ENCODE measurements at places on chromosomes 3 and 15.

GRCh38 chr3:189349772-189350171 lies 178.0 kb downstream of the TPRG1 start:
- no peak for DNase-seq

- no peak for DNase-seq
These were observed 94.0 kb upstream of the LRRN1 start for GRCh38 chr3:3705090-3705775.

DNA sequence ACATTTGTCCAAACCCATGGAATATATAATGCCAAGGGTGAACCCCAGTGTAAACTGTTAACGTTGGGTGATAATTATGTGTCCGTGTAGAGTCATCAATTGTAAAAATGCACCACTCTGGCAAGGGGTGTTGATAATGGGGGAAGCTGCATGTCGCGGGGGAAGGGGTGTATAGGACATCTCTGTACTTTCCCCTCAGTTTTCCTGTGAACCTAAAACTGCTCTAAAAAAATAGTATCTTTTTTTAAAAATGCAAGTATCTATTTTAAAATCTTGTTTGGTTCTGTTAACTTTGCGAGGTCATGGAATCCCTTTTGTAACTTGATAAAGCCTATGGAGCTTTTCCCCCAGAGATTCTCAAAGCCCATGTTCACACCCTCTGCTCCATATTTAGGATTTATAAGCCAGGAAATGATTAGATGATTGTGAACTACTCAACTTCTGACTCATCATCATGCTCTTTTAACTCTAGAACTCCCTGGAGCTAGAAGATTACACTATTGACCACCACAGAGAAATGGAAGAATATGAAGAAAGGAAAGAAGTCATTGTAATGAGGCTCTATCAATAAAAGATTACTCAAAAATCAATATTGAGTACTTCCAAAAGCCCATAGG lies 56.1 kb upstream of the C3orf49 start:
- DNase-seq, result no peak

DNA sequence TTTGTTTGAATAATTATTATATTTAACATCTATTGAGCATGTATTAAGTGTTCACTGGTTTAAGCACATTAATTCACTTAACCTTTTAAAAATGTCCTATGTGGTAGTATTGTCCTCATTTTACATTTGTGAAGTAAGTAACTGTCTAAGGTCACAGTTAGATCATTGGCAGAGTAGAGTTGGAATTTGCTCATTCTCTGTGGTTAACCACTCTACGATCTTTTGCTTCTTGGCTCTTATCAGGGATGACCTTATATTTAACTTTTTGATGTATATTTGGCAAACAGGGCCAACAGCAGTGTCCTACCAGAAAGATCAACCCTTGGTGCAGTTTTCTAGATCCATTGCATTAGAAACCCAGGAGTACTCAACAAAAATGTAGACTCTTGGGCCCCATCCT lies 34.0 kb downstream of the PXK start:
- DNase-seq, result no peak

DNA sequence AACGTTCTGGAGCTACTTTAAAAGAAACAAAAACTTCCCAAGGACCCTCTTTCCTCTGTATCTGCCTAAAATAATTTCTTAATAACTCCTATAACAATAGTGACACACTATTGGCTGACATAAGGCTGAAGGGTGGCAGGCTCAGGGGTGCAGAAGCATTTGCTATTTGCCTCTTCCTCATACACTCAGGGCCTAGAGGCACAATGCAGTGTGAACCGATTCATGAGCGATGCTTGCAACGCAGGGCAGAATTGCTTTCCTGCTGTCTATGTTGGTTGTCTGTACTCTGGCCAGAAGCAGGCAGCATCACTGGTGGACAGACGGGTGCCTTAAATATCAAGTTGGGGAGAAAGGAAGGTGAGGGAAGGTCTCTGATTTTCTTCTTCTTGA lies 157.4 kb downstream of the AGBL1 start:
- DNase-seq, result no peak

DNA sequence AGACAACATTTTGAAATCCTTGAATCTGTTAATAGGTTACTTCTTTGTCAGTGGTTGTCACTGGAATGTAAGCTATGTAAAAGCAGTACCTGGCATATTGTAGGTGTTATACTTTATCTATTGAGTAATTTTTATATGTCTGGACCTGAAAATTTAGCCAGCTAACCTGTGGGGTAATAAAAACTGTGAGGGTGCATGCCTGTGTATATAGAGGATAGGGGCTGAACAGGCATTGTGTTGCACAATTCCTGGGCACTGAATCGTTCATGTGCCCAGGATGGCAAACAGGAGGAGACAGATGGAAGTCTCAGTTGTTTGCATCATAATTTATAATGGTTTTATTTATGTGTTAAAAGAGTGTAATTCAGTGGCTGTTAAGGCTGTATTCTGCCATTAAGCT lies 67.1 kb downstream of the ARMC8 start:
- no peak for DNase-seq

DNA sequence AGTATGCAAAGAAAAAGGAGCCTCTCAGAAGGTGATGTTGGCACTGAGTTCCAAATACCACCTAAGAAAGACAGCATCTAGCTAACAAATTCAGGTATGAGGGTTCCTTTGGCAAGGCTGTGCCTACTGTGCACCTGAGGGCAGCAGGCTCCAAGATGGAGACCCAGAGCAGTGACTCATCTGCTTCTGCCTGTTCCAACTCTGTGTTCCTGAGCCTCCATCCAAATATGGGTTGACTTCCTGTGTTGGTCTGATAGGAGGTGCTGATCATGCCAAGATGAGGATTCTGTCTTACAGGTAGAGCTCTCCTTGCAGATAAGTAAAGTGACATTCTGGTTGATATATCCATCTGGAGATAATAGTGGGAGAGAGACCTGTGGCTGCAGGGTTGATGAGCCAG lies 26.0 kb downstream of the SV2B start:
- no peak for DNase-seq

- no peak for DNase-seq
These were observed 14.9 kb downstream of the CCDC32 start for GRCh38 chr15:40549894-40550293.

- DNase-seq, result no peak
These were observed 17.1 kb upstream of the SLC24A5 start for GRCh38 chr15:48103647-48104046.

GRCh38 chr3:173893066-173893465 lies 495.5 kb downstream of the NLGN1 start:
- DNase-seq, result no peak

GRCh38 chr3:188941103-188941502 lies 230.7 kb upstream of the TPRG1 start:
- DNase-seq, result no peak

DNA sequence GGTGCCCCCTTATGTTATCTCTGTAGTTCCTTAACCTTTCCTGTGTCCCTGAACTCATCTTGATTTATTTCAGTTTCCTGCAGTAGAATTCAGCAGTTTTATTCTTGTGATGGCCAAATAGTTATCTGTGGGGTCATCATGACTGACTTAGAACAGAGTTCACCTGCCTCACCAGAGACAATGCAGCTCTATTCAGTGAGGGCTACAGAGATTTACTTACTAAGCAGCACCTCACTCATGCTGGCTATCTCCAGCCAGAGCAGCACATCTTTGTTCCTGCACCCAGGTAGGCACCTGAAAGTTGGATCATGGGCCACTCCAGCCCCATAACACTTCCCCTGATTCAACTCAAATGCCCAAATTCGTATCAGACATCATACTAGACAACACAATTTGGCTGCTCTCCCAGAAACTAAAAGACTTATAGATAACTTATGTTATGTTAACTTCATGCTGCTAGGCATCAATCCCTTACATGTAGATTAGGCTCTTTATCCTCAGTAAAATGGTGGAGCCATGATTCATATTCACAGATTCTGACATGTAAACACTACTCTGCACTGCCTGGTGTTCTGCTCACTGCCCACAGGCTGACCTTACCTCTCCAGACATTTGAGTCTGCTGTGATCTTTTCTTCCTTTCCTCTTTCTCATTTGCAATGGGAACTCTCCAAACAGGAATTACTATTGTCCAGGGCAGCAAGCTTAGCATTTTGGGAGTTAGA lies 9.3 kb upstream of the GOLGB1 start:
- DNase-seq, result no peak

- no peak for DNase-seq
These were observed 32.1 kb downstream of the SEC62 start for GRCh38 chr3:169998668-169999131.

GRCh38 chr15:65374821-65375401 lies 2.9 kb downstream of the IGDCC3 start:
- no peak for DNase-seq

- no peak for DNase-seq
These were observed 82.0 kb downstream of the DPPA2 start for GRCh38 chr3:109234300-109234699.

DNA sequence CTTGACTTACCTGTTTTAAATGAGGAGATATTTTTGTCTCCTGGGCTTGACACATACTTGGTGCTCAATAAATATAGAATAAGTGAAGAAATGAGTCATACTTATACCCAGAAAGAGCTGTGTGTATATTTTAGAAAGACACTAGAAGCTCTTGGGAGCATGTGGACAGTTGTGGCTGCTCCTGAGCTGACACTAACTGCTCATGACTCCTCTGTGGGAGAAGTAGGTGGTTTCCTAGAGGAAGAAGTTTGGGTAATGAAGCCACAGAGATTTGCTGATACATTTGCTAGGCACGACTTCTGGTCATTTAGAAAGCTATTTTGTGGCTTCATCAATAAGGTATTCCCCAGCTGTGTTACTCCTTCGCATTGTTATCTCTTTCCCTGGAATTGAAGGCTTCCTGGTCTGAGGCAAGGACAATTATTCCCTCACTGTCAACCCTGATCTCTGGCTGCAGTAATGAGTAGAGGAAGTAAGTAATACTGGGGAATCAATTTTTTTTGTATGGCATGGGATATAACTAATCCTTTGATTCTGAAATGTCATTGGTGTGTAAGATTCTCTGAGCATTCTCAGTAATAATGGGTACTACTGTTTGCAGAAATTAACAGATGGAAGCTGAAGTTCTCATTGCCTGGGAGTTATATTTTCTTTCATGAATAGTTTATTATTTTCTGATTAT lies 79.6 kb upstream of the DCBLD2 start:
- DNase-seq, result no peak

DNA sequence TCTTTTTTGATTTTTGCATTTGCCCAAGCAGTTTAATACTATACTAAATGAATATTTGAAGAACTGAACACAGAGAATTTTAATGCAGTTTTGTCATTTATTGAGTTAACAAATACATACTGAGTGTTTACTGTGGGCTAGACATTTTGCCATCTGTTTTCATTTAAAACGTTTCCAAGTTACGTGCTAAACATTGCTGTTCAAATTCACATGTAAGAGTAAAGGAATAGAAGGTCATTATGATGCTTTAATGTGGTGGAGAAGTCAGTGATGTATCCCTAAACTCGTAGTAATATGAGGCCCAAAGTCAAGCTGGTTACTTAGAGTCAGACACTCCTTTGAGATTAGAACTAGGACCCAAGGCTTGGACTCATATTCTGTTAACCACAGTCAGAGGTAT lies 49.4 kb downstream of the CRYBG3 start:
- DNase-seq, result no peak

GRCh38 chr3:72279631-72280041 lies 494.7 kb upstream of the PROK2 start:
- no peak for DNase-seq

- DNase-seq, result no peak
These were observed 102.6 kb downstream of the DPH6 start for GRCh38 chr15:35443376-35443775.

DNA sequence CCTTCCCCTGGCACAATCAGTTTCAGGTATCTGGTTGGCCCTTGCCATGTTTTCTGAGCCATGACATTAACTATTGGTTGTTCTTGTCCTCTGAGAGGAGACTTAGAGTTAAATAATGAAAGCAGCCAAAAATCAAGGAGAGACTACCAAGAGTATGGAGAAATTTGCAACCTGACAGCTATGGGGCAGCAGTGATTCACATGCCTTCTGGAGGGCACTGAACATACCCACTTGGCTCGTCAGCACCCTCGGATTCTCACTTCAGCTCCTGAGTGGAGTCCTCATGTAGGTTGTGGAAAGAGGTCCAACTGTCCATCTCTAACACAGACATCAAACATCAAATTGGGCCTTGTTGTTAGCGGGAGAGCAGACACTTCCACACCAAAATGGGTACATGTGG lies 265.6 kb downstream of the EBLN2 start:
- DNase-seq, result no peak

GRCh38 chr15:55283379-55284147 lies 6.0 kb downstream of the RAB27A start:
- DNase-seq, result no peak

DNA sequence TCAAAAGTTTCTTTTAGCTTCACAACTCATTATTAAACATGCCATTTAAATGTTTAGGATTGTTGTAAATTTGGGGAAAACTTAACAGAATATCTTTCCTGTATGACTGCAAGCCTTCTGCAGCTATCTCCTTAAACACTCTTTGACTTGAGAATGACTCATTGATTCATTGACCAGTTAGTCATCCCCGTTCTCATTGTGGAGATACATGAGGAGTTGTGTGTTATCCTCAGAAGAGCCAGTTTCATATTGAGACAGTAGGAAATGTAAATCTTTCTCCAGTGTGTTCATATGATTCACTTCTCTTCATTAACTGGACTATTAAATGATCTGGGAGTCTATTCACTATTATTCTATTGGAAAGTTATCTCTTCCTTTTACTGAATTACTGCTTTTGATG lies 83.0 kb downstream of the CRYGS start:
- DNase-seq, result no peak

GRCh38 chr15:70062321-70062956 lies 35.3 kb downstream of the TLE3 start:
- DNase-seq, result no peak

- DNase-seq, result peak; percentile 38
These were observed 90.1 kb upstream of the BHLHE40 start for GRCh38 chr3:4888913-4889846.

- no peak for DNase-seq
These were observed 25.7 kb downstream of the FSIP1 start for GRCh38 chr15:39756806-39757522.

GRCh38 chr3:188824566-188824965 lies 347.2 kb upstream of the TPRG1 start:
- no peak for DNase-seq

GRCh38 chr3:130779486-130779885 lies 32.9 kb upstream of the PIK3R4 start:
- no peak for DNase-seq

DNA sequence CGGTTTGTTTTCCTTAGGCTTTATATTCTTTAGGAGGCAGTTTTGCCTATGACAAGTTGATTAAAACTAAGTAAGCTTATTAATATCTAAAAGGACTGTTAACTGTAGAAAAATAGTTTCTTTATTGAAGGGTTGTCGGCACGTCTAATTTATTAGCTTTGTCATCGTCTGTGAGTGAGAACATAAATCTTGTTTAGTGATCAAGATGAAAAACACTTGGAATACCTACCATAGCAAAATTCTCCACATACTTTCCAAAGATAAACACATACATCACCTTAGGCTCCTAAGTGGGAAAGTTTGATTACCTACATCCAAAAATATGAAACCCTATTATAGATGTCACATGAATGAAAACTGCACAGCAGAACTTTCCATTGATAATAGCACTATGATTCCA lies 139.1 kb upstream of the BNIP2 start:
- no peak for DNase-seq

- DNase-seq, result no peak
These were observed 193.9 kb upstream of the SUCLG2 start for GRCh38 chr3:67848299-67848698.

- DNase-seq, result no peak
These were observed 219.8 kb downstream of the FMN1 start for GRCh38 chr15:32974691-32975090.

Data from stimulated activated naive CD8-positive, alpha-beta T cell treated with anti-CD3 and anti-CD28 coated beads, Interleukin-15, Interleukin-2, amounts not matched to agents 100 U/mL and 50 U/mL, for 24 hours (primary cell).